ENCODE measurements at places on chromosomes 12 and 14.

GRCh38 chr12:12167847-12168246 lies 97.1 kb downstream of the BCL2L14 start:
- DNase-seq: no peak

DNA sequence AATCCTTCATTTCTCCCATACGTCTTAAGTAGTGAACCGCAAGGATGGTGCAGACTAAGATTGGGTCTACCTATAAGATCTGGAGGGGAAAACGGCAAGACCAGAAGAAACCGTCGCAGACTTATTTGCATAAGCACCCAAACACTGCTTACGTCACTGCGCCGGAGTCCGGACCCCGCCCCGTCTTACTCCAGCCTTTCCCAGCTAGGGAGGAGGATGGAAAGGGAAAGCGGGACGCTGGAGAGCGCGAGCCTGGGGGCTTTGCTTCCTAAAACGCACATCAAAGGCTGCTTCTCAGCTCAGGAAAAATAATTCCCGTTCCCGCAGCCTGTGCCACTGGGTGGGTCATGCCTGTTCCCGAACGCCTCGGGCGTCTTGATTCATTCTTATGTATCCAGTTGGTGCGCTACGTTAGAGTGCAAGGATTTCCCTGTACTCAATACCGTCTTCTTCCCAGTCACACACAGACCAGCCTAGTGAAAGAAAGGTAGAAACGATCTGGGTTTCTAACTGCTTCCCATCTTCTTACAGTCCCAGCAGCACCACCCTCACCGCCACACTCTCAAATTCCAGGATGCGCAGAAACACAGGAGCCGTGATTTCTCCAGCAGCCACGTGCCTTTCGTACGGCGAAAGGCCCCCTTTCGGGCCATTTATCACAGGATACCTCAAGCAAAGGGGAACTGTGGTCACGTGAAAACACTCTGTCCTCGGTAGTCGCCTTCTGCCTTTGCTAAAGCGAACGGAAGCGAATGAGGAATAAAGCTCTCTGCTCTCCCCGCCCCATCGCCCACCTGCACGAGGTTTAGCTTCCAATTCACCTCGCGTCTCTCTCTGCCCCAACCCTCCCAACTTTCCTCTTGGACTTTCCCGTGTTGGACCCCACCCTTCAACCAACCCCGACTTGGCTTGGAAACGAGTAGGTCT lies 1.1 kb downstream of the SLC6A15 start:
- DNase-seq: peak; percentile 85

DNA sequence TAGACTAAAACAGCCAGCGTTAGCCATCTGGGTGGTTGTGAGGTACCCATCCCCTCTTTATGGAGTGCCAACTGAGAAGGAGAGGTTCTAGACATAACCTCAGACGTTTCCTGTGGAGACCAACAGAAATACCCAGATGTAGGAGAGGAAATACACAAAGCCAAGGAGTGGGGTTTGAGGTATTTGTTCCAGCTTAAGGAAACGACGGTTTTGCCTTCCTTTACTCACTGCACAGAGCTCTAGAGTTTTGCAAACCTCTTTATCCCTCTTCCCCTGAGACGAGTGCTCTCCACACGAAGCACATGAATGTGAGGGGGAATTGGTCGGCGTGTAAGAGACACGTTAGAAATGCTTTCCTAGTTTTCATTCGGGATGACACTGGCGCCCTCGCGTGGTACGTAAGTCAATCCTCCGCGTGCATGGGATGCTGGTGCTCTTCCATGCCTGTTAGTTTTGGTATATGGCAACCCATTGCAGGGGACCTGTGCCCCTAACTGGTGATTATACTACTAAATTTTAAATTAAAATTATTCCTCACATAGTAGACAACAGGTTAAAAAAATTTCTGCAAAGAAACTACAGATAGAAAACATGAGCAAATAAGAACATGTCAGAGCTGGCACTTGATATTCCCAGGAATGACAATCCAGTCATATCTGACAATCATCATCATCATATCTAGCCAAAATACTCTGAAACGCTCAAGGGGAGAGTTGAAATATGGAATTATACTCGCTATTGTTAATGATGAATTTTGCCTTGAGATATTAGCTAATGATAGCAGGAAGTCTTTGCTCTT lies 121.7 kb downstream of the PPM1H start:
- DNase-seq: peak; percentile 57

DNA sequence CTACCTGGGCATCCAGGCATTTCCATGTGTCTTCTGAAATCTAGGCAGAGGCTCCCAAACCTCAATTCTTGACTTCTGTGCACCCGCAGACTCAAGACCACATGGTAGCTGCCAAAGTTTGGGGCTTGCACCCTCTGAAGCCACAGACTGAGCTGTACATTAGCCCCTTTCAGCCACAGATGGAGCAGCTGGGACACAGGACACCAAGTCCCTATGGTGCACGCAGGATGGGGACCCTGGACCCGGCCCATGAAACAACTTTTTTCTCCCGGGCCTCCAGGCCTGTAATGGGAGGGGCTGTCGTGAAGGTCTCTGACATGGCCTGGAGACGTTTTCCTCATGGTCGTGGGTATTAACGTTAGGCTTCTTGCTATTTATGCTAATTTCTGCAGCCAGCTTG lies 330.0 kb downstream of the RERGL start:
- no peak for DNase-seq

GRCh38 chr12:5433845-5434646 lies 2.1 kb downstream of the NTF3 start:
- no peak for DNase-seq

DNA sequence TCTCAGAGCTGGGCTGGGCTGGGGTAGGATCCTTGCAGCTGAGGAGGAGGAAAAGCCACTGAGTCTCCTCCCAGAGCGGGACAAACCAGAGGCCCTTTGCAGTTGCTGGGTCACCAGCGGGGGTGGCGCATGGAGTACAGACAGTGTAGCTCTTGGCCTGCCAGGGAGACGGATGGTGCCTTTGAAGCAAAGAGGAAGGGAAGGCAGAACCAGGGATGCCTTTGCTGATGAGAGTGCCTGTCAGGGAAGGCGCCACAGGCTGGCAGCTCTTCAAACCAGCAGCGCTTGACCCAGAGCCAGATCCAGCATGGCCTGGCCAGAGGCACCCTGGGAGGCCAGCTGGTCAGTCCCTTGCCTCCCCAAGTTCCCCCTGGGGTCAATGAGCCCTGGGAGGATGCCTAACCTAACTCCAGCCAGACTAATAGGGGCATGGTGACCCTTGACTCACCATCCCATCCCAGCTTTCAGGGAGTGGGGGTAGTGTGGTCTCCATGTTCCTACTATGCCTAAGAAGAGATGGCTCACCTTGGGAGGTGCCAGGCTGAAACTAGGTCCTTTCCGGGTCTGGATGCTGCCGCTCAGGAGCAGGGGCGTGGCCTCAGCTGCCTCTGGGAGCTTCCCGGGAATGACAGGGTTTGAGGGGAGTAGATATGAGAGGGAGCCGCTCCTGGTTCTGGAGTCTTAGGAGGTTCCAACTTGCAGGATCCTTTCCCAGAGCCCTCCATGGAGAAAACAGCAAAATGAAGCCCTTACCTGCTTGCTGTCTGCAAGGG lies 19.8 kb downstream of the VASH1 start:
- no peak for DNase-seq

DNA sequence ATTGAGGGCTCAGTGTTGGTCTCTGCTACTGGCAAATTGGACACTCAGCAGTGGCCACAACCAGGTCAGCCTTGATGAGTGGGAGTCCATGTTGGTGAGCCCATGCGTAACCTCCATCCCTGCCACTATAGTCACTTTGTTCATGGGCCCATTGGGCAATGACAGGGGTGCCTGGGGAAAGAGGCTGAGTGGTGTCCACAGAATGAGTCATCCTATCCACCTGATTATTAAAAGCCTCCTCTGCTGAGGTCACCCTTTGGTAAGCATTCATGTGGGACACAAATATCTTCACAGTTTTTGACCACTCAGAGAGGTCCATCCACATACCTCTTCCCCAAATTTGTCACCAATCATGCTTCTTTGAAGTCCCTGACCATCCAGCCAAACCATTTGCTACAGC lies 50.0 kb downstream of the FIGNL2 start:
- DNase-seq: no peak

DNA sequence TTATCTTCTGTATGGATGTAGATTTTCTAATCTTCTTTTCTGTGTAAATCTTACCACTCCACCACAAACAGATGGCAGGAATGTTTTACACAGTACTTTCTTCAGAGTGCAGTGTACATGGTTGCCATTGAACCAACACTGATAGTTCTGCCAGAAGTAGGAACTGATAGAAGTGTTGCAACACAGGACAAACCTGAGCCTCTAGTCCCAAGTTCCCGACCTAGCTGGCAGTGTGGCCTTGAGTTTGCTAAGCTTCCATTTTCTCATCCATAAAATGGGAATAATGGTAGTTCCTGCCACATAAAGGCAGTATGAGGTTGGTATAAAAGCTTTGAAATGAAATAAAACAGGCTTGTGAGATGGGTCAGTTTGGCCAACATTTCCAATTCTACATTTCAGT lies 50.8 kb upstream of the SAV1 start:
- DNase-seq: no peak

DNA sequence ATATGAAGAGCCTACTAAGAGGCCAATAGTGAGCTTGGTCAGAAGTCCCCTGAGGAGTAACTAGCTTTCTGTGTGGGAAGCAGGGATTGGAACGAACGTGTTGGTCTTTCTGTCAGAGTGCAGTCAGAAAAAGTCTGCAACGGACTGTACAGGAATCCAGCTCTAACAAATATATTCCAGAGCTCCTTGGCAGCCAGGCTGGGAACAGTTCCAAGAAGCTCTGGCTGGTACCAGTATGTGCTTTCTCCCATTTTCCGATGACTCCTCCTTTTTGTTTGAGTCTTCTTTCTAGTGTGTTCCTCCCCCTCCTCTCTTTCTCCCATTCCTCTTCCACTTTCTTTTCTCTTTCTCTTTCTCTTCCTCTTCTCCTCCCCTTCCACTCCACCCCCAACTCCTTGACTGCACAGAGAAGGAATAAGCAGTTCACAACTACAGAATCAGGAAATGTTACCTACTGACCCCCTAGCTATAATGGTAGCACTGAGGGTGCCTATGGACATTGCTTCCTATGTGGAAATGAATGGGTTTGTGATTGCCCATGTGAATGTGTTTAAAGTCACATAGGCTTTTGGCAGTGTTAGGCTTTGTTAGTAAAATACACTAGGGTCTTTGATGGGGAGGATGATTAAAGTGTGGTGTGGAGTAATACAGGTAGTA lies 59.9 kb downstream of the TTLL5 start:
- peak; percentile 89 for DNase-seq

DNA sequence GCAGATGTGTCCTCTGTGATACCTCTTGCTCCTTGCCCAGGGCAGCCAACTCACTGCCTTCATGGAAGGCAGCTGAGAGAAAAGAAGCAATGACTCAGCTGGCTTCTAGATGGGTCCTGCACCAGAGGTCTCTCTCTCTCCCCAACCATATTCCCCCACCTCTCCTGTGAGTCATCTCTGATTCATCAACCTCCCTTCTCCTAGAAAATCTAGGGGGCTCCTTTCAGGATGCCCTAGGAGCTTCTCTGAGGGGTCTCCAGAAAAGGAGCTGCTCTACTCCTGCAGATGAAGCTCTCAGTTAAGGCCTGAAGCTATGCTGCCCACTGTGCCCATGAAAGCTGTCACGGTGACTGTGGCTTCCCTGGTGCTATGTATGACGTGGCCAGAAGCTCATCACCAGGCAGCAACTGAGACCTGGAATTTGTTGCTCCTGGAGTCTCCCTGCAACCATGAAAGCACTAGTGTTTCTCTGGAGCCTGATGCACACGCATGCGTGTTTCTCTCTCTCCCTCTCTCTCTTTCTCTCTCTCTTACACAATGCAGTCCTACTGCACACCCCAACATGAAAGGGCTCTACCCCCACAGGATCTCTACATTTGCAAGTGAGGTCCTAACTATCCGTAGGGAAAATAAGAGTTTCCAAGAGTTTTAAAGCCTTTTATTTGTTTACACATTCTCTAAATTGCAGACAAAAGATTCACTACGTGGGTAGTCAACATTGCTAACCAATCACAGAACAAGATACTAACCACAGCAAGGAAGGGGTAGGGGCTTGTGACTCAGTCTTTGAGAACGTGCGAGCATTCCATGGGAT lies 285.3 kb downstream of the DPF3 start:
- DNase-seq: no peak

DNA sequence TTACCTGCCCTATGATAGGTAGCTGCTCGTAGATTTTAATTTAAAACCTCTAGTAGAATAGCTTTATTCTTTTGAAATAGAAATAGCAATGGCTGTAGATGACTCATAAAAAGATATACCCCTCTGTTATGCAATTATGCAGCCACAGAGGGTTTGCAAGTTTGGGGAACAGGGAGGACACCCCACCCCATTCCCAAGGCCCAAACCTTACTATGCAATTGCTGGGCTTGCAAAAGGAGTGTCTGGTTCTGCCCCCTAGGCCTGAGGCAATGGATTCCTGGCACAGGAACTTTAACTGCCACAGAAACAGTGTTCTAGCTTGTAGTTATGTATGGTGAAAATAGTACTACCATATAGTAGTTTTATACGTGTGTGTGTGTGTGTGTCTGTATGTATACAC lies 403.3 kb downstream of the ADAMTS20 start:
- peak; percentile 24 for DNase-seq

GRCh38 chr12:76634133-76634532 lies 74.6 kb upstream of the OSBPL8 start:
- no peak for DNase-seq

DNA sequence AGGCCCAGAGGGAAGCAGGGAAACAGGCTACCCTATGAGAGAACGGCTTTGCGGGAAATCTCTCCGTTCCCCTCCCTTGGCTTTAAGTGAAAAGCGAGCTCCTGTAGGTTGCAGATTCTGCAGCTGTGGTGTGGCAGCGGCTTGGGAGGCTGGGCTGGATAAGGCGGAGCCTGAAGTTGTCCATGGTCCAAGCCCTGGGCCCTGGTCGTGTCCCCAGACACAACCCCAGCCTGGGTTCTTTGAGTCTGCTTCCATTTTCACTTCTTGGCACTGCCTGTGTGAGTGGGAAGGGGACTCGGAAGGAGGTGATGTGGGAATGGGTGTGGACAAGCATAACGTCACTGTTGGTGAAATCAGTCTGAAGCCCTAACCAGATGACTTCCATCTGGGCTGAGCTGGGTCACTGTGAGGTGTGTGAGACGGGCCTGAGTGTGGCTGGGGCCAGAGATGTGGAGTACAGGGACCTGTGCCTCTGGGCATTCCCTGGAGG lies 43.0 kb upstream of the CTDSP2 start:
- peak; percentile 93 for DNase-seq

- DNase-seq: no peak
Measured at GRCh38 chr12:89840162-89840922, 131.7 kb upstream of the ATP2B1 start.

- DNase-seq: no peak
Measured at GRCh38 chr12:93427779-93428564, 13.8 kb downstream of the UBE2N start.

- peak; percentile 25 for DNase-seq
Measured at GRCh38 chr12:31326736-31327659, 1.0 kb upstream of the SINHCAF start.

DNA sequence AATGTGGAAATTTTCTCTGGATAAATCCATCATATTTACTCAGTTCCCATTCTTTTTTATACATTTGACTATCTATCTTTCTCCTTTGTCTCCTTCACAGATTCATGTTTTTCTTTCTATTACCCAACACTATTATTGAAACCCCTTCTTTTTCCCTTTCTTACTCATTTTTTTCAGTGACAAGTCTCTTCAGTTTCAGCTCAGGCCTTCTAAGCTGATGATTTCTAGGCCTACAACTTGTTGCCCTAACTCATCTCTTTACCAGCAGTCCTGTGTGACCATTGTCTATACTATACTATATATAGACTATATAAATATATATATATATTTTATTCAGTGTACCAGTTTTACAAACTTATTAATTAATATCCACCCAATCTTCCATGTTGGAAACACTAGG lies 31.8 kb downstream of the SLC16A7 start:
- no peak for DNase-seq

Data from femur (tissue), 1 donor.